ENCODE measurements at places on chromosomes 12 and 14.

GRCh38 chr12:83477696-83478095, 791.0 kb downstream of the TMTC2 start:
- no peak for DNase-seq

GRCh38 chr14:59303216-59303615, 114.7 kb downstream of the DAAM1 start:
- DNase-seq = no peak

DNA sequence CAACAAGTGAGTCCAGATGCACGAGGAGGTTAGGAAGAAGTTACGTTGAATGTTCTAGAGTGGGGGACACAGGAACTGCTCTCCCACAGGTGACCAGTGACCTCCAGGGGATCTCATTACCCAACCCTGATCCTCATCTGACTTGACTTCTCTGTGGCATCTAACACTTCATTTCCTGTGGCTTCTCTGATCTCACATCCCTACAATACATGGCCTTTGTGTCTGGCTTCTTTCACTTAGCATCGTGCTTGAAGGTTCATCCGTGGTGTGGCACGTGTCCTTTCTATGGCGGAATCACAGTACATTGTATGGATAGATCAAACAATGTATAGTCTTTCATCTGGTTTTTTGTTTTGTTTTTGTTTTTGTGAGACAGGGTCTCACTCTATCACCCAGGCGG, 19.3 kb downstream of the CFAP251 start:
- no peak for DNase-seq

DNA sequence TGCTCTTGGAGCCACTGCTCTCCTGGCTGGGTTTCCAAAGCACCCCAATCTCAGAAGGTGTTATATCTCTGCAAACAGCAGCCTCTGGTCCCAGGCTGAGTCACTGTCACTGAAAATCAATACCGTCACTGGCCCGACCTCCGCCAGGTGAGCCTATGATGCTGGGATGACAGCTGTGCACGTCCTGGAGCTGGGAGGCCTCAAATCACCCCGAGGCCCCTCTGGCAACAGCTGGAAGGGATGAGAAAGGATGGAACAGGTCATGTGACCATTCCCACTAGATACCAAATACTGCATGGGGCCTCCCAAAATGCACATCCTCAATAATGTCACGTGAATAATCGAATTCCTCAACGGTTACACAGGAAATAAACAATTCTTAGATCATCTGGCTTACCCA, 190.8 kb downstream of the TTC7B start:
- no peak for DNase-seq

- no peak for DNase-seq
Measured at GRCh38 chr14:100842799-100843198, 16.9 kb downstream of the MEG3 start.

DNA sequence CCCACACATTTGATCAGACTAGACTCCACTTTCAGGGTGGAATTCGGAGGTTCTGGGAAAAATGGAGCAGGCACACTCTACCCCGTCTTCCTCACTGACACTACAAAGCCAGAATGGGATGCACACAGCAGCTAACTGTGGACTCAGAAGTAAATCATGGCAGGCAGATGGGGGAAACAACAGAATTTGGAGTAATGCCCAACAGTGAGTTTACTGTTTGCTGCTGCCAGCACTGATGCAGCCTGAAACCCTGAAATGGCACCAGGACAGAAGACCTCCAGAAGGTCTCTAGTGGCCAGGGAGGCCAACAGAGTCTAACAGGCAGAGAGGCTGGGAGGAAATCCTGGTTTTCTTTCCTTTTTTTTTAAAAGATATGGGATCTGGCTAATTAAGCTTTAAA, 24.6 kb downstream of the KCTD10 start:
- no peak for DNase-seq

- DNase-seq = no peak
Measured at GRCh38 chr12:72133497-72134055, 138.6 kb upstream of the TRHDE start.

DNA sequence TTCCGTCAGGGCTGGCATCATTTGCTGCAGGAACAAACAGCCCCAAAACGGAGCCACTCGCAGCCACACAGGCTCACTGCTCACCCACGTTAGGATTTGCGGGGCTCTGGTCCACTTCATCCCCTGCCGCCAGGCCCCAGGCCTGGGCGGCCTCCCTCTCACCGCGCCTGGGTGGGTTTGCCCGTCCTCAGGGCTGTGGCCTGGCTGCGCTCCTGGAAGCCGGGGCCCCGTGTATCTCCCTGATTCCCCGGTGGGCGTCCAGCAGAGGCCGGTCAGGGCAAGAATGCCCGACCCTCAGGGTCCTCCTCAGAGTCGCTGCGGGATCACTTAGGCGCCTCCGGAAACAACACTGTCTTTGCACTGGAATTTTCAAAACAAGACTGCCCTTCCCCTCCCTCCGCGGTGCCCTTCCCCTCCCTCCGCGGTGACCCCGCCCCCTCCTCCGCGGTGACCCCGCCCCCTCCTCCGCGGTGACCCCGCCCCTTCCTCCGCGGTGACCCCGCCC, 15.7 kb upstream of the FBRSL1 start:
- no peak for DNase-seq

- DNase-seq = no peak
Measured at GRCh38 chr12:127398016-127398710, 868.8 kb upstream of the TMEM132C start.

- no peak for DNase-seq
Measured at GRCh38 chr12:120851444-120851843, 52.7 kb downstream of the SPPL3 start.

DNA sequence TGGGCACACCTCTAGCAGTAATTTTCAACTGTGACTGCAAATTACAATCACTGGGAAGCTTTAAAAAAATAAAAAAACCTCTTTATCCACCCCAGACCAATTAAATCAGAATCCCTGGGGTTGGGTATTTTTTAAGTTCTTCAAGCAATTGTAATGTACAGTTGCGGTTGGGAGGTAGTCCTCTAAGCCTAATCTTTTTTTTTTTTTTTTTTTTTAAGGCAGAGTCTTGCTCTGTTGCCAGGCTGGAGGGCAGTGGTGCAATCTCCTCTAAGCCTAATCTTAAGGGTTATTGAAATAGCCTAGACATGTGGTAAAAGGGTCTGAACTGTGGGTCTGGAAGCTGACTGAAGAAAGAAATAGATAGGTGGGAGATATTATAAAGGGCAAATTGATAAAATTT, 230.5 kb downstream of the AKAP6 start:
- no peak for DNase-seq

DNA sequence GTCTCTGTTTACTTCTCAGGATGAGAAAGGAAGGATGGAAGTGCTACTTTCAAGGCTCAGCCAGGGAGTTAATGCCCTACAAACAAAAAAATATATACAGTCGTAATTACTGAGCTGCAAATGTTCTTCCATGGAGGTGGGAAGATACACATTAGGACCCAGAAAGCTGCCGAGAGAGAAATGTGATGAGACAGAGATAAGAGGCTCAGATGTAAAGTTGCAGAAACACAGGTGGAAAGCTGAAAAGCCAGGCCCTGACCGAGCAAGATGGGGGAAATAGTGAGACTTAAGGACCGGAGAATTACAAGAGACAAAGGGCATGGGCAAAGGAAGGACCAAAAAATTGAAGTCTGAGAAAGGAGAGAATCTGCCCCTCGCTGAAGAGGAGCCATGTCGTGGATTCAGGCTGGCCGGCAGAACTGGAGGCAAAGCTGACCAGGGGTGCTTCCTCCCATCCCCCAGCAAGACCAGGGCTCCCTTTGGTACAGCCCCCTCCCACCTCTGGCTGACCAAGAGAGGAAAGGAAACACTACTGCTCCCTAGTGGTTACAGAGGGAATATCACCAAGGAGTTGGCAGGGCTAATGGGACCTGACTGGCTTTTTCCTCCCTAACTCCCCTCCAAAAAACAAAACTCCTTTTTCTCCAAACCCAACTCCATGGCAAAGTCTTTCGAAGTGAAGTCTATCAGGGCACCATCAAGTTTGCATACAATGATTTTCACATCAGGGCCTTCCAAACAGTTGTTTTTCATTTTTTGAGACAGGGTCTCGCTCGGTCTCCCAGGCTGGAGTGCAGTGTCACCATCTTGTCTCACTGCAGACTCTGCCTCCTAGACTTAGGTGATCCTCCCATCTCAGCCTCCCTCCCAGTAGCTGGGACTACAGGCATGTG, 12.1 kb downstream of the ZFHX2 start:
- no peak for DNase-seq

- DNase-seq = no peak
Measured at GRCh38 chr12:24948420-24948756, 513 bp downstream of the BCAT1 start.

DNA sequence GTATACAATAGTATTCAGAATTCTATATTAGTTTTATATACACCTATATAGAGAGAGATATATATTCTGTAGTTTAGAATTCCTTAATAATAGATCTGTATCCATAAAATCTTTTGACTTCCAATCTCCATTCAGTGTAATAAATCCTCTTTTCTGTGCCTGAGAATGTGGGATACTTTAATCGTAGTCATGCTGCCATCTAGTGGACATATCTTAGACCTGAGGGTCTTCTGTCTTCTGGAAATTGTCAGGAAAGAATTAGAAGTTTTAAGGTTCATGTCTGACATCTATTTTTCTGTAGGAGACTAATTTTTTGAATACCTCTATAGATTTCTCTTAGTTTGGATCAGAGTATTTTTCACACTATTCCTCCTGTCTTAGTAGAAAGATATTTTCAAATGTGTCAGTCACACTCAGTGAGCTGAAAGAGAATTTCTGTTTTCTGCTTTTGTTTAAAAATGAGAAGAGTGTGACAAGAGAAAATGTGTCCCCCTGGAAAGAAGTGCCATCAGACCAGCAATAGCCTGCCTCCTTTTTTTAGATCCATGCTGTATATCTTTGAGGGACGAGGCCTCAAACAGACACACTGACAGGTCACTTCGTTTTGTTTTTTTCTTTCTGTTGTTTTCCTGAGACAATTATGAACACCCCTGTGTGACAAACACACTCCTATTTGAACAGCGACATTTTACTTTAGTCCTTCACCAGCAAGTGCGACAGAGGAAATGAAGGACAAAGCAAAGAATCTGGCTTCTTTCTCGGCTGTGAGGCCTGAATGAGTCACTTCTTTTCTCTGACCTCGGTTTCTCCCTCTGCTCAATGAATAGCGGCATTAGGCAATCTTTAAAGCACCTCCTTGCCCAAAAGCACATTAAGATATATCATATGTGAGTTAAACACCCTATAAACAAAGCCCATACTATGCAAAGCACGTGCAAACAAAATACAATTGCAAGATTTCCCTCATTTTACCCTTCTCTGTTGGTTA, 96.3 kb downstream of the GALC start:
- DNase-seq = no peak

DNA sequence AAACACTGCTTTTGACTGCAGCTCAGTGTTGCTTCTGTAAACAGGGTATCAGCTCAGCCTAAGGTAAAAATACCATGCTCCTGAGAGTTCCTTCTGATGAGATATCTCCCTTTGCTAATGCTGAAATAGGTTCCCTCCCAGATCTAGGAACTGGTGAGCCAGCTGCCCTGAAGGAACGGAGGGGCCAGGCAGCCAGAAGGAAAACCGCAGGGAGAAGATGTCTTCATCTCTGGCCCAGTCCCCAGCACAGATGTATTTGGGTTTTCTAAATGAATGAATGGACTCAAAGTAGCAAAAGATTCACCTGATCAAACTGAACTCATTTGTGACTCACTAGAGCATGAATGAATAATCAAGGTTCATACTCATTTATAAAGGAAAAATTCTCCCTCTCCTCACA, 247.8 kb downstream of the MSRB3 start:
- no peak for DNase-seq

- DNase-seq = no peak
Measured at GRCh38 chr14:89184952-89185351, 232.1 kb downstream of the FOXN3 start.

DNA sequence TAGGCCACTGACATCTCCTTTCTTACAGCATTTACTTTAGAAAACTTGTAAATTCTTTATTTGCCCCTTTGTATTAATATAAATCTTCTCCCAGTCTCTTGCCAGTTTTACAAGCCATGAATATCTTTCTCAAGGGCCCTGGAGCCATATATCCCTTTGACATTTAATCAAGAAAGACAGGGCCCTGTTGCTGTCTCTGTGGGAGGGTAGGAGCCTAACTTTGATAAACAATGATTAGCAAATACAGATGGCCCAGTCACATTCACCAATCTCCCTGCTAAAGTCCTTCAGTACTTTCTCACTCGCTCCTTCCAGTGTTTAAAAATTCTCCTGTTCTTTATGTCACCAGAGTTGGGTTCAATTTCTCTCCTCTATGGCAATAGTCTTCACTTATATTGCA, 479.8 kb upstream of the USP15 start:
- DNase-seq = no peak

- peak; percentile 64 for DNase-seq
Measured at GRCh38 chr14:97458661-97459579, 661.7 kb downstream of the VRK1 start.

Data from T-helper 1 cell (primary cell).